ENCODE measurements at places on chromosomes 2 and 18. TPM values are rescaled to one million over a fixed set of nuclear protein-coding genes. Genes with fewer than 3 reads are reported as not detected.

CYP27C1 gene
- total RNA-seq: 3.0 TPM

- H3K36me3 ChIP-seq: no peaks in the 10 kb centered on the region
- no peak overlapping the region for H3K27ac ChIP-seq
- H3K27me3 ChIP-seq: no peaks in the 10 kb centered on the region
- no peaks in the 10 kb centered on the region for H3K4me1 ChIP-seq
Measured at GRCh38 chr18:62354151-62354550, 29.0 kb downstream of the TNFRSF11A start.

- H3K36me3 ChIP-seq: no peaks in the 10 kb centered on the region
- no peaks in the 10 kb centered on the region for H3K27me3 ChIP-seq
- H3K4me1 ChIP-seq: no peaks in the 10 kb centered on the region
- no peak overlapping the region for H3K4me3 ChIP-seq
Measured at GRCh38 chr2:30325600-30326328, 94.4 kb downstream of the LBH start.

DNA sequence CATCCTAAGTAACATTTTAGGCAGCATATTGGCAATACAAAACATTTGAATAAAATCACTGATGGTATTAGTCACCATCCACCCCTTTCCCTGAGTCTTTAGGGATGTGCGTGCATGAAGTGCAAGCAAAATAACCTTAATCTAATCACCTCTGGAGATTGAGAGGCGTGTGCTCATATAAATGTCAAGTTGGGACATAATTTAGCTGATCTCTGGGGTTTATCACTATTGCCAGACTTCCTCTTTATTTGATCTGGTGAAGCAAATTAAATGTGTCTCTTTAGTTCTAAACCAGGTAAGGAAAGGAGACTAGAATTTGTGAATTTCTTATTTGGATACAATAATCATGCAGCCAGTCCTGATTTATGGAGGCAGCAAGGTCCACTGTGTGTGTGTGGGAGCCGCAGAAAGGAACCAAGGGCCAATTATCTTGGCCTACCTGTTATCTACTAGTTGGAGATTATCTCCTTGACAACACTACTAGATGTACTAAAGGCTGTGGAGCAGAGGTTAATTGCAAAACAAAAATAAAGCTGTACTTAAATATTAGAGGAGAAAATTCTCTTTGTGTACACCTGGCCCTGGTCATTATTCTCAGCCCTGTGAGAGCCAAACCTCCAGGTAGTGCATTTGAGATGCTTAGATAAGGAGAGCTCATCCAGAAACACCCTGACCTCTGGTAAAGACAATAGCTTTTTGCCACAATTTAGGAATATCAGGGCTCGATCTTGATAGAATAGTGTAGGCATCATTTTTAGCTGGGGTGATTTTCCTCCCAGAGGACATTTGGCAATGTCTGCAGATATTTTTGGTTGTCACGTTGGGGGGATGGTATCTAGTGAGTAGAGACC lies 78.2 kb downstream of the HRH4 start:
- no peak overlapping the region for H3K4me3 ChIP-seq
- 0 out of 2 replicates have a peak, but pooled peaks cover 3% of the 10 kb centered on the region for H3K4me1 ChIP-seq
- no peak overlapping the region for H3K27ac ChIP-seq
- H3K36me3 ChIP-seq: no peaks in the 10 kb centered on the region

- no peak overlapping the region for H3K27ac ChIP-seq
- no peak for DNase-seq
- H3K36me3 ChIP-seq: no peaks in the 10 kb centered on the region
Measured at GRCh38 chr18:11391661-11392060, 217.7 kb upstream of the SLC35G4 start.

SAG gene
- not detected for total RNA-seq

ACKR3 gene
- total RNA-seq: 3.1 TPM

DNA sequence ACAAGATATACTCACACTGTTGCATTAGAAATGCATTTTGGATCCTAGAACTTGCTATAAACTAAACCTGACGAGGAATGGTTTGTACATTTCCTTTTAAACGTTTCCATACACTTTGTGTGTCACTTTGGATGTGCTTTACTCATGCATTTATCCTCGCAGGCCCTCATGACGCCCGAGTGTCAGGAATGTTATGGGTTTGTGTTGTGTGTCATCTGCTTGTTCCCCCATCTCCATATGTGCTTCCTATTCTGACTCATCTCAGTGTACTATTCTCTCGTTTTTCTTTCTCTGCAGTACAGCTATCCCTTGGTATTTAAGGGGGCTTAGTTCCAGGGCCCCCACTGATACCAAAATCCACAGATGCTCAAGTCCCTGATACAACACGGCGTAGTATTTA lies 121.5 kb upstream of the RASGRP3 start:
- no peaks in the 10 kb centered on the region for H3K27me3 ChIP-seq
- DNase-seq: no peak
- no peak overlapping the region for H3K27ac ChIP-seq
- H3K4me1 ChIP-seq: no peaks in the 10 kb centered on the region
- H3K36me3 ChIP-seq: peaks cover 6% of the 10 kb centered on the region

- H3K27me3 ChIP-seq: no peaks in the 10 kb centered on the region
- H3K36me3 ChIP-seq: no peaks in the 10 kb centered on the region
- H3K27ac ChIP-seq: no peak overlapping the region
- no peaks in the 10 kb centered on the region for H3K4me1 ChIP-seq
Measured at GRCh38 chr18:11655606-11655932, 33.5 kb upstream of the GNAL start.

DNA sequence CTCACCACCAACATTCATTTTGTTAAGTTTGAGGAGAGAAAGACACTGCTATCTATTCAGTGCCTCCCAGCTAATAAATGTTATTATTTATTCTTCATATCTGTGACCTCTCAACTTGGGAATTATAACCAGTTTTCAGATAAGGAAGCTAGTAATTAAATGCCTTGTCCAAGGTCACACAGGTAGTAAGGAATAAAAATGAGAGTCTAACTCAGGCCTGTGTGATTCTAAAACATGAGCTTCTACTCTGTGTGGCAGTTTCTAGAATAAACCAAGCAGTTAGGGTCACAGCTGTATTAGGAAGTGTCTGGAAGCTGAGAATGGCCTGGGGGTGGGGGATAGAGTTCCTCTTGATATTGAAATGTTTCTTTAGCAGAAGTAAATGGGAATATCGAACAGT lies 137.8 kb upstream of the LRATD1 start:
- no peak overlapping the region for H3K4me3 ChIP-seq
- no peak overlapping the region for H3K27ac ChIP-seq
- no peaks in the 10 kb centered on the region for H3K36me3 ChIP-seq
- no peaks in the 10 kb centered on the region for H3K27me3 ChIP-seq
- no peaks in the 10 kb centered on the region for H3K4me1 ChIP-seq

DNA sequence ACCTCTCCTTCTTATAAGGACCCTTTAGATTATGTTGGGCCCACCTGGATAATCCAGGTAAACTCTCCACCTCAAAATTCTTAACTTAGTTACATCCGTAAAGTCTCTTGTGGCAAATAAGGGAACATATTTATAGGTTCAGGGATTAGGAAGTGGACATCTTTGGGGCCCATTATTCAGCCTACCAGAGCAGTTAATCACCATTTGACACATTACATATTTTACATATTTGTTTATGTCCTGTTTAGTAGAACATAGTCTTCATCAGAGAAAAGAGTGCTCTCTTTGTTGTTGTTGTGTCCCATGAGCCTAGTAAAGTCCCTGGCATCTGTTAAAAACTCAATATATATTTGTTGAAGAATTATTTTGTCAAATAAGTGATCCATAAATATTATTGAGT lies 134.0 kb upstream of the SPATS2L start:
- H3K4me1 ChIP-seq: peaks cover 18% of the 10 kb centered on the region
- H3K36me3 ChIP-seq: no peaks in the 10 kb centered on the region
- H3K27me3 ChIP-seq: no peaks in the 10 kb centered on the region
- no peak for DNase-seq

DNA sequence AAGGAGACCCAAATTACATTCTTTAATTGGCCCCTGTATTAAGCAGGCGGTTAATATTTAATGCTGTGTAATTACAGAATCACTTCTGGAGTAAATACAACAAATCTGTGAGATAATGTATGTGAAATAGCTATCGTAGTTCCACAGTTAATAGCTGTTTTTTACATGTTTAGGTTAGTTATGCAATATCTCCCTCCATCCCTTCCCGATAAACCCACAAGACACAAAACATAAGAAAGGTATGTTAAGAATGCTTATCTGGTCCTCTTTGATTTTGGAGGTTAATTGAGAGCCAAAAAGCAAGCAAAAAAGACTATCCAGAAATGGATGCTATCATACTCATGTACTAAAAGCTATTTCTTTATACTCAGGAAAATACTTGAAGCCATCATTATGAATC lies 49.1 kb downstream of the ZNF638 start:
- H3K36me3 ChIP-seq: peaks cover 28% of the 10 kb centered on the region
- no peak overlapping the region for H3K27ac ChIP-seq
- no peaks in the 10 kb centered on the region for H3K4me1 ChIP-seq
- no peak overlapping the region for H3K4me3 ChIP-seq
- no peak for DNase-seq
- H3K27me3 ChIP-seq: no peaks in the 10 kb centered on the region

- no peak overlapping the region for H3K27ac ChIP-seq
- no peaks in the 10 kb centered on the region for H3K27me3 ChIP-seq
- no peak for DNase-seq
- no peak overlapping the region for H3K4me3 ChIP-seq
Measured at GRCh38 chr18:44883671-44884070, 203.0 kb downstream of the SETBP1 start.

NTSR2 gene
- total RNA-seq: not detected

DNA sequence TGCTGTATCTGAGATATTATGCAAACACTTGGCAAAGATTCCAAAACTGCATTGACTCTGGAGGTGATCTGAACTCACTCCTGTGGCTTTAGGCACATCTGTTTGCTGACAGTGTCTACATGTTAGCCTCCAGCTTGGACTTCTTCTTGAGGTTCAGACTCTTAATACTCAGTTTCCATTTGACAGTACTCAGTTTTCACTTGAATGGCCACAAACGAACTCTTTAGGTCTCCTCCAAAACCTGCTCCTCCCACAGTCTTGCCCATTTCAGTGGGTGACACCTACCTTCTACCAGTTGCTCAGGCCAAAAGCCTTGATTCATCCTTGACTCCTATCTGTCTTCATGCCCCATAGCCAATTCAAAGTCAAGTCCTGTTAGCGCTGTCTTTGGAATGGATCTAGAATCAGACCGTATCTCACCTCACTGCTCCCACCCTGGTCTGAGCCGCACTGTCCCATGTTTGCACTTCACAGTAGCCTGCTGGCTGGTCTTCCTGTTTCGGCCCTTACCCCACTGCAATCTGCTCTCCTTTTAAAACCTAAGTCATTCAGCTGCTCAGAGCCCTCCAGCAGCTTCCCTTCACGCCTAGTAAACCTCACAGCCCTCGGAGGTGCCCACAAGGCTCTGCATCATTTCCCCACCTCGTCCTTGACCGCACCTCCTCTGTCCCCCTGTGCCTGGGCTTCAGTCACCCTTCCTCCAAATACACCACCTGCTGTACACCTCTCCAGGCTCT lies 10.5 kb downstream of the ATG16L1 start:
- H3K4me1 ChIP-seq: no peaks in the 10 kb centered on the region
- H3K27ac ChIP-seq: no peak overlapping the region
- H3K4me3 ChIP-seq: no peak overlapping the region

- H3K36me3 ChIP-seq: no peaks in the 10 kb centered on the region
- no peaks in the 10 kb centered on the region for H3K27me3 ChIP-seq
- H3K27ac ChIP-seq: no peak overlapping the region
- H3K4me1 ChIP-seq: no peaks in the 10 kb centered on the region
Measured at GRCh38 chr2:4604767-4605166, 901.4 kb downstream of the DCDC2C start.
